Glutamatergic neuron (in vitro differentiated cells): ENCODE measurements at places on chromosomes 2 and 18. TPM values are rescaled to one million over a fixed set of nuclear protein-coding genes. Genes with fewer than 3 reads are reported as not detected.
A peak's percentile ranks its signal among the peaks of the same experiment; 100 is the strongest.

- peak overlapping the region; percentile 80 for H3K4me3 ChIP-seq
- peaks cover 10% of the 10 kb centered on the region for H3K27me3 ChIP-seq
- no peak for DNase-seq
- no peaks in the 10 kb centered on the region for H3K36me3 ChIP-seq
- H3K4me1 ChIP-seq: peaks cover 13% of the 10 kb centered on the region
Observed at GRCh38 chr2:168245074-168245825, 2.1 kb downstream of the STK39 start.

The TFPI gene
- total RNA-seq: 0.59 TPM

The ZSWIM2 gene
- total RNA-seq: not detected

- H3K4me3 ChIP-seq: no peak overlapping the region
- peaks cover 2% of the 10 kb centered on the region for H3K27me3 ChIP-seq
- no peaks in the 10 kb centered on the region for H3K36me3 ChIP-seq
- no peak for DNase-seq
Observed at GRCh38 chr18:40553029-40553428, 1402.0 kb upstream of the PIK3C3 start.

- H3K36me3 ChIP-seq: peaks cover 9% of the 10 kb centered on the region
- peak overlapping the region; percentile 71 for H3K27ac ChIP-seq
Observed at GRCh38 chr2:201151127-201151981, 31.6 kb upstream of the CASP10 start.

- H3K4me1 ChIP-seq: no peaks in the 10 kb centered on the region
- H3K4me3 ChIP-seq: no peak overlapping the region
- H3K27me3 ChIP-seq: peaks cover 3% of the 10 kb centered on the region
- no peak overlapping the region for H3K27ac ChIP-seq
- no peak for DNase-seq
Observed at GRCh38 chr18:31225668-31226067, 63.0 kb upstream of the DSC1 start.

- H3K27me3 ChIP-seq: peaks cover 2% of the 10 kb centered on the region
- no peaks in the 10 kb centered on the region for H3K36me3 ChIP-seq
Observed at GRCh38 chr2:44351676-44352075, 9.6 kb downstream of the PREPL start.

- peaks cover 4% of the 10 kb centered on the region for H3K36me3 ChIP-seq
- H3K4me3 ChIP-seq: no peak overlapping the region
- H3K27ac ChIP-seq: no peak overlapping the region
- DNase-seq: no peak
- H3K27me3 ChIP-seq: peaks cover 2% of the 10 kb centered on the region
- peaks cover 12% of the 10 kb centered on the region for H3K4me1 ChIP-seq
Observed at GRCh38 chr2:3094999-3095958, 282.3 kb downstream of the EIPR1 start.

DNA sequence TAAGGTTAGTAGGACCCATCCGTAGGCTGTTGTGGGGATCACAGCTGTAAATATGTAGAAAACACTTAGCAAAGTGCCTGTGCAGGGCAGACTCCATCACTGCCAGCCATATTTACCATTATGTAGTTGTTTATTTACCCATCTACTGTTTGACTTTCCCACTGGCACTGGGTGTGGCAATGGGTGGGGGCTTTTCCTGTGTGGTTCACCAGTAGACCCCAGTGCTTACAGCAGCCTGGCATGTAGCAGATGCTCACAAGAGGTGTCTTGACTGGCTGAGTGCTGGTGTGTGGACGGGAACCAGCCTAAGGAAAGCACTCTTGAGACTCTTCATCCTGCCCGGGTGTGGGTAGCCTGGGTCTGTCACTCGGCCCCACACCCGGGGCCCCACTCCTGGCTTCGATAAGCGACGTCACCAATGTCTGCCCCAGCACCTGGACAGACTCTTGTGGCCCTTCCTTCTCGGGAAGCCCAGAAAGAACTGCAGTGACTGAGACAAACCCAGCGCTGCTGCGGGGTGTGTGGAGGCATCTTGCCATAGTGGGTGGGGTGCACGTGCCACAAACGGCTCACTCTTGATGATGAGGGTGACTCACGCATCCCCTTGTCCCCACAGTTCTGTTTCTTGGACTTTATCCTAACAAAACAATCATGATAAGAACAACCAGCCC is 78.3 kb downstream of the HDAC4 start:
- H3K36me3 ChIP-seq: no peaks in the 10 kb centered on the region
- H3K4me3 ChIP-seq: no peak overlapping the region
- peaks cover 1% of the 10 kb centered on the region for H3K27me3 ChIP-seq
- DNase-seq: no peak
- H3K4me1 ChIP-seq: peaks cover 51% of the 10 kb centered on the region

GRCh38 chr2:226338825-226339224 is 460.8 kb downstream of the IRS1 start:
- H3K4me1 ChIP-seq: no peaks in the 10 kb centered on the region
- H3K27me3 ChIP-seq: no peaks in the 10 kb centered on the region
- DNase-seq: no peak
- no peak overlapping the region for H3K27ac ChIP-seq

The CREB1 gene
- total RNA-seq: 108 TPM

The SIX2 gene
- 0.56 TPM for total RNA-seq

DNA sequence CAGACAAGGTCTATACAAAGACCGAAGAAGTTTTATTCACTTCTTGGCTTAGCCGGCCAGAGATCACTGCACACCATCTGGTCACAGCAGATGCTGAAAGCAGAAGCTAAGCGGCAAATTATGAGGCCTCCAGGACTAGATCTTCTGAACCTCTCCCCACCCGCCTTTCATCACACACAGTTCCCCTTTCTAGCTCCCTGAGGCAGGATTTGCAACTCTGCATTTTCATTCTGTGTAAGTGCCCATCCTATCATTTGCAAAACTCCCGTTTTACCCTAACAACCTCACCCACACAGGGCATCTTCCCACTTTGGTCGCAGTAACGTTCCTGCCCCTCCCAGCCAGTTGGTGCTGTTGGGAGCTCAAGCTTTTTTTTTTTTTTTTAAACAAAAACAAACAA is 3.1 kb upstream of the MOB1A start:
- H3K4me1 ChIP-seq: peaks cover 11% of the 10 kb centered on the region
- peak; percentile 67 for DNase-seq
- H3K27ac ChIP-seq: peak overlapping the region; percentile 100
- H3K4me3 ChIP-seq: peak overlapping the region; percentile 69

DNA sequence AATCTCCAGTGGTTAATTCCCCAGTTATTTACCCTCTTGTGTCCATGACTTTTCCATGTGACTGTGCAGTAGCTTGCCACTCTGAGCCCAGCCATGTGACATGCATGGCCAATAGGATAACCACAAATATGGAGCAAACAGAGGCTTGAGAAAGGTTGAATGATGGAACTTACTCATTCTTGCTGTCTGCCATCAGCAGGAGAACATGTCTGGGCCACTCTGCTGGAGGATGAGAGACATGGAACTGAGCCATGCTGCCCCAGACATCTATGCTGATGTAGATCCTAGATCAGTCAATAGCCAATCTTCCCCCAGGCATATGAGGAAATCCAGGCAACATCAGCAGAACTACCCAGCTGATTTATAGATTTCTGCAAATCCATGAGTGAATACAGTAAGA is 992.3 kb upstream of the FANCL start:
- no peak overlapping the region for H3K27ac ChIP-seq
- H3K27me3 ChIP-seq: peaks cover 2% of the 10 kb centered on the region
- H3K4me1 ChIP-seq: peaks cover 2% of the 10 kb centered on the region
- no peak overlapping the region for H3K4me3 ChIP-seq

The DPP4 gene
- total RNA-seq: 0.20 TPM

GRCh38 chr18:4908328-4908727 is 288.7 kb downstream of the AKAIN1 start:
- H3K27ac ChIP-seq: no peak overlapping the region
- H3K4me1 ChIP-seq: peaks cover 4% of the 10 kb centered on the region
- no peak for DNase-seq
- H3K36me3 ChIP-seq: no peaks in the 10 kb centered on the region
- no peak overlapping the region for H3K4me3 ChIP-seq
- no peaks in the 10 kb centered on the region for H3K27me3 ChIP-seq

The DARS1 gene
- 41.0 TPM for total RNA-seq

DNA sequence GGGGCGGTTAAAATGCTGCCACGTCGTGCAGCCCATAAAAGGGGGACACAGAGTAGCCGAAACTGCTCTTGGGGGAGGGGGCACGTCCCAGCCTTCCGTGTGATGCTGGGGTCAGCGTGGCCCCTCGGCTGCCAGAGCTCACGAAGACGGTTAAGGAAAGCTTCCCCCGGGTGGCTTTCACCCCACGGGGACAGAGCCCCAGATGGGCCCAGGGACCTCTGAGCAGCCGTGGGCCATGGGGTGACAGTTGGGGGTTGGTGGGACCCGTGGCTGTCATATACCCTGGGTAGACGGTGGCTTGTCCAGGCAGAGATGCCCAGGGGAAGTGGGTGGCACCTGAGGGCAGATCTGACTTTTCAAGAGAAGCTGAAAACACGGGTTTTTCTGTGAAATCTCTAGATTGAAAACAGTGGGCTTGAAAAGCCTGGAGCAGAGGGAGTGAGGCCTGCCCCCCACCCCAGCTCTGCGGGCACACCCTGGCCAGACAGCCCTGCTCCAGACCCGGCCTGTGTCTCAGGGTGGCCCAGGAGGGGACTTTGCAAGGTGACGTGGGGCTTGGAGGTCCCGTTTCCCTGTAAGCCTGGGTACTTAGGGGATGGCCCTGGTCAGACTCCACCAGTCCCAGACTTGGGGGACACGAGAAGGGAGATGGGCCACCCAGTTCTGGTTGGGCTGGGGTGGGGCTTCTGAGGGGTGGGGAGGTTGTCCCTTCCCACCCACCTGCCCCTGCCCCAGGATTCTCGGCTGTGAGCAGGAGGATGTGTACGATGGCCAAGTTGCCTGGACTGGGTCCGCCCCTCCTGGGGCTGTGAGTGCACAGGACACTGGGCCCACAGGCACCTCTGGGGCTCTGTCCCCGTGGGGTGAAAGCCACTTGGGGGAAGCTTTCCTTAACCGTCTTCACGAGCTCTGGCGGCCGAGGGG is 652 bp downstream of the NEU4 start:
- DNase-seq: no peak
- H3K4me1 ChIP-seq: peaks cover 4% of the 10 kb centered on the region
- H3K27me3 ChIP-seq: peaks cover 5% of the 10 kb centered on the region
- no peak overlapping the region for H3K4me3 ChIP-seq
- H3K27ac ChIP-seq: no peak overlapping the region

The DUSP28 gene
- 2.8 TPM for total RNA-seq

GRCh38 chr2:193409951-193410350 is 1215.2 kb upstream of the TMEFF2 start:
- no peaks in the 10 kb centered on the region for H3K27me3 ChIP-seq
- no peak overlapping the region for H3K27ac ChIP-seq
- no peak for DNase-seq
- no peaks in the 10 kb centered on the region for H3K4me1 ChIP-seq

- H3K36me3 ChIP-seq: no peaks in the 10 kb centered on the region
- peak overlapping the region; percentile 56 for H3K27ac ChIP-seq
- H3K4me1 ChIP-seq: peaks cover 8% of the 10 kb centered on the region
- no peak overlapping the region for H3K4me3 ChIP-seq
Observed at GRCh38 chr2:55063226-55063625, 13.0 kb upstream of the RTN4 start.

The C1QL2 gene
- not detected for total RNA-seq

- H3K36me3 ChIP-seq: no peaks in the 10 kb centered on the region
- H3K4me3 ChIP-seq: no peak overlapping the region
- no peak for DNase-seq
- H3K27me3 ChIP-seq: peaks cover 4% of the 10 kb centered on the region
Observed at GRCh38 chr18:47427923-47428637, 176.6 kb upstream of the SKOR2 start.

DNA sequence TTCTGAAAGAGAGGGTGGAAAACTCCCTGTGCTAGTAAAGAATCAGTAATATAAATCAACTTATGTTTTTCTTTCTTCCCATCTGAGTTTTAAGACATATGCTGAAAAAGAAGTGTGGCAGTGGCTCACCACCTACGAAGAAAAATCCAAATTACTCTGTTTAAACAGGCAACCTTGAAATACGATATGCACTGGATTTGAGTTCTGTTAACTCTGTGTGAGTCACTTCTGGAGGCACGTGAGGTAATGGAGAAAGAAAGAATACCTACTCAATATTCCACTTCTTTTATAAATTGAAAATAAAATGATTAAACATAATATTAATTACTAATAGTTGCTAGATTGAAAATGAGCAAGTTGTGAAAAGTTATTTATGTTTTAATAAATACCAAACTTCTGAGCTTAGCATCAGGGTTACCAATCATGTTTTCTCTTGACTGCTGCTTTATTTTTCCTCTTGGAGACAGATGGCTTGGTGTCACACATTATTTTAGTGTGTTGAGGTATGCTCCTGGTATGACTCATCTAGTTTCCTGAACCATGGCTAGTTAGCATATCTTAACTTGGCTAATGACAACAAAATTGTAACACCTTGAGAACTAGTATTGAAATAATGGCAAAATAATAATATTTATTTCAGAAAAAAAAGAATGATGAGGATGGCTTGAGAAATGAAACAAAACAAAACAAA is 1705.5 kb upstream of the PIK3C3 start:
- H3K36me3 ChIP-seq: no peaks in the 10 kb centered on the region
- no peak overlapping the region for H3K4me3 ChIP-seq
- no peaks in the 10 kb centered on the region for H3K4me1 ChIP-seq
- H3K27ac ChIP-seq: no peak overlapping the region

DNA sequence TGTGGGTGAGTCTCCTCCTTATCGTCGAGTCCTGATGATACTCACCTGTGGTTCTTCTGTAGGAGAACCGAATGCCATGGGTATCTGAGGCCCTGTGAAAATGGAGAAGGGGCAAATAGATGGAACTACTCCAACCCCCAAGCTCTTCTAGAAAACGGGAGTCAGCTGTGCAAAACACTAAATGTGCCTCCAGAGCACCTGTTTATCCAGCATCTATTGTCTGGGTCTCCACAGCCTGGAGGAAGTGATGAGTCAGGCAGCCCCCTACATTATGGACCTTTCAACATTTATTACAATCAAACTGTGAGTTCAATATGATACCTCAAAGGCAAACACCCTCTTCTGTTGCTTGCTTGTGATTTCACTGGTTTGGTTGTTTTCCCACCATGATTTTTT is 9.8 kb upstream of the LRRFIP1 start:
- DNase-seq: no peak
- no peak overlapping the region for H3K4me3 ChIP-seq
- no peak overlapping the region for H3K27ac ChIP-seq
- H3K36me3 ChIP-seq: no peaks in the 10 kb centered on the region
- H3K4me1 ChIP-seq: peaks cover 9% of the 10 kb centered on the region

- H3K27me3 ChIP-seq: no peaks in the 10 kb centered on the region
- no peaks in the 10 kb centered on the region for H3K4me1 ChIP-seq
- H3K4me3 ChIP-seq: no peak overlapping the region
- no peak overlapping the region for H3K27ac ChIP-seq
Observed at GRCh38 chr2:49837561-49838293, 683.4 kb upstream of the FSHR start.

GRCh38 chr2:125516496-125517109 is 1139.4 kb upstream of the GYPC start:
- H3K36me3 ChIP-seq: peaks cover 4% of the 10 kb centered on the region
- H3K4me1 ChIP-seq: no peaks in the 10 kb centered on the region
- DNase-seq: no peak
